ENCODE measurements at places on chromosomes 6 and 20. TPM values are rescaled to one million over a fixed set of nuclear protein-coding genes. Genes with fewer than 3 reads are reported as not detected.

The ULBP2 gene
- total RNA-seq: 0.69 TPM

The MLIP gene
- not detected for total RNA-seq

The C20orf141 gene
- not detected for total RNA-seq

The NSFL1C gene
- 151 TPM for total RNA-seq

The CDSN gene
- not detected for total RNA-seq

The SRMS gene
- not detected for total RNA-seq

The SNX21 gene
- 25.7 TPM for total RNA-seq

The NDRG3 gene
- 36.0 TPM for total RNA-seq

The KHDC1L gene
- total RNA-seq: not detected

The ACSS2 gene
- total RNA-seq: 25.4 TPM

The SYNGAP1 gene
- total RNA-seq: 29.0 TPM

The PLEKHG1 gene
- 4.0 TPM for total RNA-seq

The SERPINB1 gene
- 40.8 TPM for total RNA-seq

The WFDC12 gene
- total RNA-seq: not detected

The SAMD10 gene
- total RNA-seq: 8.8 TPM

The GJA10 gene
- not detected for total RNA-seq

The ANKEF1 gene
- 6.3 TPM for total RNA-seq

The IL17F gene
- total RNA-seq: not detected

The WRNIP1 gene
- total RNA-seq: 69.1 TPM

The TSPO2 gene
- total RNA-seq: not detected

The ZNF311 gene
- 0.39 TPM for total RNA-seq

The ASIP gene
- total RNA-seq: not detected

The BMP5 gene
- 17.7 TPM for total RNA-seq

The NRSN1 gene
- not detected for total RNA-seq

The AIF1 gene
- 0.44 TPM for total RNA-seq

The SCUBE3 gene
- total RNA-seq: 1.6 TPM

The EGFL8 gene
- 11.1 TPM for total RNA-seq

The TRERF1 gene
- total RNA-seq: 30.6 TPM

The STX11 gene
- 3.2 TPM for total RNA-seq

The FAM217A gene
- not detected for total RNA-seq
